Daoy (cell line): ENCODE measurements at places on chromosomes 4 and X.

GRCh38 chr4:124111922-124112321 lies 600.6 kb downstream of the ANKRD50 start:
- peak; percentile 26 for DNase-seq

DNA sequence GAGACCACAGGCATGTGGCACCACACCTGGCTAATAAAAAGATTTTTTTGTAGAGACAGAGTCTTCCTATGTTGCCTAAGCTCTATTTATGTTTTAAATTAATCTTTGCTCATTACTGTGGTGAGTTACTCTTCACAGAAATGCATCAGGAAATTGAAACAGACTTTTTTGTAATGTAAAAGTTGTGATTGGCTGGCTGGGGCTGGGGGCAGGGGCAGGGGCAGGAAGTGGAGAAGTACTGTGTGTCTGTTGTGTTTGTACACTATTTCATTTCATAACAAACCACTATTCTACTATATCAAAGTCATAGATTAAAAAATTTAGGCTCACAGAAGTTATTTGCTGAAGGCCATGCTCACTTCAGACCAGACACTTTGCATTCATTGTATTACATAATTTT lies 19.1 kb upstream of the ABRAXAS1 start:
- no peak for DNase-seq

DNA sequence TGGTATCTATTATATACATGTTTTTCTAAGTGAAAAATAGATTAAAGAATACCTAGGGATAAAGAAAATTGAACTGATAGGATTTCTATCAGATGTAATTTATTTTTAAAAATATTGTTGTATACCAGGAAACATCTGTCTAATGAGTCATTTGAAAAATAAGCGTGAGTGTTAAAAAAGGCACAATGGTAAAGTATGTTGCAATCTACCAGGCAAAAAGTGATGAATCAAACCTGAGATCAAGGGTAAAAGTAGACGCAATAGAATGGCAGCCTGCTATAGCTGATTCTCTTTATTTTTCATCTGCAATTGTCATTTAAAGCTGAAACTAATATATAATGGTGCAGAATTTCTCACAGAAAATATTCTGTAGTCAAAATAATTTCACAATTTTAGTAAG lies 1119.6 kb downstream of the PCDH18 start:
- DNase-seq, result no peak

- no peak for DNase-seq
Measured at GRCh38 chr4:181601103-181601502, 642.1 kb upstream of the TENM3 start.

GRCh38 chrX:78886550-78886949 lies 58.6 kb upstream of the P2RY10 start:
- DNase-seq, result no peak

DNA sequence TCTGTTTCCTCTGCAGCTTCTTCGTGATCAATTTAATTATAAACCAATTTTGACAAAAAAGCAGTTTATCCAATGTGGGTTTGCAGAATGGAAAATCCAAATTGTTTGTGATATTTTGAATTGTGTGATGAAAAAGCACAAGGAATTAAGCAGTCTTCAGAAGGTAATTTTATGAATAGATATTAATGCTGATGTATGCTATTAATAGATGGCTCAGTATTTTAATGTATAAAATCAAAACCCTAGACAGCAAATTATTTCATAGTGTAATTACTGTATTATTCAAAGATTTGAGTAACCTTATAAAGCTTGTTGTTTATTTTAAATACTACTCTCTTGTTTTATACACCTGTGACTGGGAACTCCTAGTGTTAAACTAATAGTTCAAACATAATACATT lies 20.0 kb downstream of the CEP44 start:
- no peak for DNase-seq

DNA sequence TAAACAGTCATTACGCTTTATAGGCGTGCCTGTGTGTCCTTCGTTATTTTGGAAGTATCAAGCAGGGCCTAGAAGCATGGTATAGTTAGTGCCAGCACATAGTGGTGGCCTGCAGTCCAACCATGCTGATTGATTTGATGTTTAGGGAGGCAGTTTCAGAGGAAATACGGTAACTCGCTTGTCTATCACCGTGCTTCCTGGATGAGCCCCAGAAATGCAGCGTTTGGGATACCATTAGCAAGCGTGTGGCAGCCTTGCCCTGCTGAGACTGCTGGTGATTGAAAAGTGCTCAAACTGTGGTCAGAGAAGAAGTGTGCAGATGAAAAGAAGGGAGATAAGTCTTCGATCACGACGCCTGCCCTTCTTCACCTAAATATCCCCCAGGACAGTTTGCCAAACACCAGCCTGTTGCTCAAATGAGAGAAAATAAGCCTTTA lies 158.4 kb downstream of the CHIC2 start:
- peak; percentile 29 for DNase-seq

GRCh38 chr4:48163746-48164145 lies 29.7 kb upstream of the TXK start:
- no peak for DNase-seq

DNA sequence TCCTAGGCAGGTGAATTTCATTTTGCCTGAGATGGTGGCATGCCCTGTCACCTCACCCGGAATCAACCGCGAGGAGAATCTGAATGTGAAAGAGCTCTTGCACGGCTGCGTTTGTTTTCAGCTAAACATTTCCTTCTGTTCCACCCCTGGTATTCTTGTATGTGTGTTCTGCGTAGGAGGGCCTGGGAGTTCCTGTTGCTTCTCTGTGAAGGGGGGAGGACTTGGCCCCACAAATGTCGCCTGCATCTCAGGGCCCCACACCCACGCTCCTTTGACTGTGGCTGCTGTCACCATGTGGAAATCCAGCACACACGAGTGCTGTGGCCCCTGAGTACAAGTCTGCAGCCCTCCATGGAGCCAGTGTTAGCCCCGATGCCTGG lies 45.8 kb upstream of the CLCN4 start:
- DNase-seq, result no peak

GRCh38 chr4:25970226-25970675 lies 56.2 kb downstream of the SMIM20 start:
- DNase-seq, result peak; percentile 35

DNA sequence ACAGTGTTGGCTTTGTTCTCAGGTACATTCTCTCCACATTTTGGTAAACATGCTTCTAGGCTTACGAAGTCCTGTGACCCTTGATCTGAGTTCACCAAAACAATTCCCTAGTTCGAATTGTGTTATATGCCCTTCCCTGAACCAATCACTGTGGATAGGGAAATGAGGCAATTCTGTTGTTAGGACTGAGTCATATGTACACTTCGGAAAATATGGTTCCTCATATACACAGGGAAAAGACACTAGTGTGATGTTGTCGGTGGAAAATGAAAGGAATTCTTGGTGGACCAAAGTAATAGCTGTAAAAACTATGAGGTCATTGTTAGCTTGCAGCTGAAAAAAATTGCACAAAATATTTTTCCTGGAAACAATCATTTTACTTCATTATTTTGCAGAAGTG lies 46.6 kb upstream of the MAGEC2 start:
- no peak for DNase-seq

DNA sequence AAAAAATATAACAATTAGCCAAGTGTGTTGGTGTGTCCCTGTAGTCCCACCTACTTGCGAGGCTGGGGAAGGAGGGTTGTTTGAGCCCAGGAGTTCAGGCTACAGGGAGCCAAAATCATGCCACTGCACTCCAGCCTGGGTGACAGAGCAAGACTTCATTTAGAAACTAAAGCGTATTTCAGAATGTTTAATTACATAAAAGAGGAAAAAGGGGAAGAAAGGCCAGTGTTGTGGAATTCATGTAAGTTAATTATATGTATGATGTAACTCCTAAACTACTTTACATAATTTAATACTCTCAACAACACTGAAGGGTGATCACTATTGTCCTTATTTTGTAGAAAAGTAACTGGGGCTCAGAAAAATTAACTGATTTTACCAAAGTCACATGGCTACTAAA lies 67.2 kb upstream of the HOPX start:
- DNase-seq, result no peak

- no peak for DNase-seq
Measured at GRCh38 chr4:152728343-152728742, 48.5 kb upstream of the TMEM154 start.

GRCh38 chr4:143337600-143338287 lies 1.1 kb downstream of the GAB1 start:
- DNase-seq, result peak; percentile 31

GRCh38 chr4:152064282-152064681 lies 303.5 kb upstream of the GATB start:
- no peak for DNase-seq

DNA sequence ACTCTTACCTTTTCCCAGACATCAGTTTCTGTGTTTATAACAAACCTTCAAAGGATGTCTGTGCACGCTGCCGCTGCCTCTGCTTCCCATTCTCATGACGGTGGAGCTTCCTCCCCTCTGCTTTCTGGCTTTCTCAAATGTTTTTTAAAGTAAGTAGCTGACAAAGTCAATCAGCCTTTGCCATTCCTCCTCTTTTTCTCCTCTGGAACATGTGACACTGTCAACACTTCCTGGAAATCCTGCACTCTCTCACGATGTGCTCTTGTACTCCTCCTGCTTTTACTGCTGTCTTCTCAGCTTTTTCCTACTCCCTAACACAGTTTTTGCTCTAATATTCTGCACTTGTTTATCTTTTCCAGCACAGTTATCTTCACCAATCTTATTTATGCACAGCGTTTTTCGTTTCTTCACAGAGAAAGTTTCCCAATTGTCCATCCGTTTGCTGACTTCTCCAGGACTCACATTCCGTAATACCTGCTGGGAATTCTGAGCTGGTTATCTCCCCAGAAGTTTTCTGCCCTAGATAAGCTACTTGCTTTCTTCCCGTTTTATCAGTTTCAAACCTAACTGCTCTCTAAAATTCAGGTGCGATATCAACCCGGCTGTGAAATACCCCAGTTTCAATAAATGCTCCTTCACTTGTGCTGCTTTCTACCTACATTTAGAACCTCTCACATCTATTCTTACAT lies 465.6 kb upstream of the AGA start:
- DNase-seq, result peak; percentile 0

DNA sequence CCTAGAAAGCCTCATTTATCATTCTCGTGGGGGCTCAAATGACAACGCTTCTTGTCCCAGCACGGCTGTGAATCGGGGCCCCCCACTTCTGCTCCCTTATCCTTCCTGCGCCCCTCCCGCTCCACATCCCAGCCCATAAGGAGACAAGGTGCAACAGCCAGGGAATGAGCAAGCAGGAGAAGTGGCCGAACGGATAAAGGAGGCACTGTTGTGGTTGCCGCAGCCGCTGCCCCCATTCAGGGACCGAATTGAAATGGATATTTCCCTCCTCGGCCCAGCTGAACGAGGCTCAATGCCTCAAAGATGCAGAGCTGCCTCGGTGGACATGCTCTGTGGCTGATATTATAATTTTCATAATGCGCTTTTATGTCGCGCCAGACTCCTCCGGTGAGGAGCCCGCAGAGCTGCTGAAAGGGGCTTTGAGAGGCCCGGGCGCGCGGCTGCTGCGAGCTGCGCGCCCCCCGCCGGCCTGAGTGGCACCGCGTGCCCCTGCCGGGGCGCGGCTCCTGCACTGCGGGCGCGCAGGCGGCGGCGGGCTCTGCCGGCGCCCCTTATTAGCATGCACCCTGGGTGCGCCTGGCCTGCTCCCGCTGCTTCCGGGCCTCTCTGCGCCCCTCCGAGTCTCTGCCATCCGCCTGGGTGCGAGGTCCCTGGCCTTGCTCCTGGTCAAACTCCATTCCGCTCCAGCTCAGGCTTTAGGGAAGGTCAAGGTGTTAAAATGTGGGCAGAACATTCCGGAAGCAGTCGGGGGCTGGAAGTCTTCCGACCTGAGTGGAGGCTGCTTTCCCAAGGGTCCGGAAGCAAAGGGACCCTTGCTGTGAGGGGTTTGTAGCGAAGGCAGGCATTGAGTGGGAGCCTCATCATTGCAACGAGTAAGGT lies 68.2 kb upstream of the TMEM33 start:
- no peak for DNase-seq

GRCh38 chr4:127251423-127251822 lies 381.3 kb upstream of the INTU start:
- DNase-seq, result no peak

GRCh38 chr4:83209419-83209818 lies 75.2 kb downstream of the COQ2 start:
- no peak for DNase-seq

- DNase-seq, result no peak
Measured at GRCh38 chr4:98289375-98289774, 28.2 kb downstream of the RAP1GDS1 start.

DNA sequence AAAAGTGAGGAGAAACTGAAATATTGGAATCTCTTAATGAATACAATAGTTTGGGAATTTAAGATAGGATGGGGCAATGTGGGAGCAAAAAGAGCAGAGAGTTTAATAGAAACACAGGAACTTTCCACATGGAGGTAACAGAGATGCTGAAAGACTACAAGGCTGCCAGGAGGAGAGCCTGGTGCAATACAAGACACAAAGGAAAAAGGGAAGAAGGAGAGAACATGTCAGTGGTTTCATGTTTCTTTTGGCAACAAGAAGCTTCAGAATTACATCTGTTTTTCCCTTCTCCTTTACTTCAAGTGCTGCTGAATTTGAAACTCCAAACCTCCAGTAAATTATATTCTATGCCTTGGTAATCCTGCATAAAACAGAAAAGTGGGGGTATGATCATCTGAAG lies 474.3 kb downstream of the FAT4 start:
- no peak for DNase-seq

DNA sequence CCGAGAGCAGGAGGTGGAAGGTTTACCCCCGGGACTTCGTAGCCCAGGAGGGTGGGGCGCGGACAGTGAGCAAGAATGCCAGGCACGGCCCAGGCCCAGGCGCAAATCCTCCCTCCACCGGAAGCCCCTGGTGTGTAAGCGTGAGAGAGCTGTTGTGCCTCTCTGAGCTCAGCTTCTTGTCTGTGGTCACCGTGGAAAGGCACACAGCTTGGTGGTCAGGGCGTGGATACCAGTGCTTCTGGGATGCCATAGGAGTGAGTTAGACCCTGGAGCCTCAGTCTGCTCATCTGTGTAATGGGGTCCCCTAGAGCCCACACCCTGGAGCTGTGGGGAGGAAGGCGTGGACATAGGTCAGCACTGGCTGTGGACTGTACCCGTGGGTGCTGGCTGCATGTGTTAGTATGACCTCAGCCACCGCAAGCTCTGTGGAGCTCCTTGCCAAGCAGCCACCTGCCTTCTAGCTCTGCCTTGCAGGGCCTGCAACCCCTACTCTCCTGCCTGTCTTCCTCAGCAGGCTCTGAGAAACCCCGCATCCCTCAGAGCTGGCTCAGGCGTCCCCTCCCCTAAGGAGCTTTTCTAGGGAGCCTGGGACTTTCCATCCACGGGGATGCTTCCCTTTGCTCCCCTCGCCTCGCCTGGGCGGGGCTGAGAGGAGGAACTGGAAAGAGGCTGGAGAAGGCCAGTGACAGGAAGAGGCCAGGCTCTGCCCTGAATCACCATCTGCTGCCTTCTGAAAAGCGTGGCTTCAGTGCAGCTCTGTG lies 28.0 kb upstream of the AFAP1 start:
- peak; percentile 74 for DNase-seq

DNA sequence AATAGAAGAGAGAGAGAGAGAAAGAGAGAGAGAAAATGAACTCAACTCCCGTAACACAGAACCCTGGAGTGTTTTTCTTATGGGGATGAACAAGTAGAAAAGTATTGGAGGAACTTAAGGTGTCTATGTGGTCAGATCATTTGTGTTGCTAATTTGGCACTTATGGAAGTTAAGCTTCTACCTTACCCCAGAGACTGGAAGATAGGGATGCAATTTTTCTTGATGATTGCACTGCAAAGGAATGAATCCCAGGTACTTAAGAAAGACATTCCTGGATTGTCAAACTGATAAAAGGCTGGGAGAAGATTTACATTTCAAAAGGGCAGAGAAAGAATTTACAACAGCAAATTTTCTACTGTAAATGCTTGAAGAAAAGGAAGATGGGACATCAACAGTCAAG lies 57.2 kb downstream of the MAP9 start:
- no peak for DNase-seq

- DNase-seq, result no peak
Measured at GRCh38 chr4:176814770-176815169, 22.0 kb upstream of the VEGFC start.
